ACHN (cell line): ENCODE measurements at places on chromosomes 3 and 15.

DNA sequence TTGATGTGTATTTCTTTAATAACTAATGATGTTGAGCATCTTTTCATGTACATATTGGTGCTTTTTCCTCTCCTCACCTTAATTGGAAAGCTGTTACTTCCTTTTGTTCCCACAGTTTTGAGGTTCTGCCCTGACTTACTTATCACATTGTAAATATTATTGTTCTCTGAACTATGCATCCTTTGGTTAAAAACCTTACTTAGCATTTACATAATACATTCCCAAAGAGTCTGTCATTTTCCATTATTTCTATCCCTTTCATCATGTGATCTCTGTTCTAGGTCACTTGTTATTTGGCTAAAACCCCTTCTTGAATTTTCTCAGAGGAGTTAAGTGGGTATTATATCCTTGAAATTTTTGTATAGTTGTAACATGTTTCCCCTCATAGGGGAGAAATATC lies 33.0 kb downstream of the SLC12A6 start:
- DNase-seq: no peak

- no peak for DNase-seq
These were observed 32.4 kb downstream of the SCN5A start for GRCh38 chr3:38617137-38617536.

GRCh38 chr3:124653071-124653796 lies 77.0 kb upstream of the UMPS start:
- no peak for DNase-seq

DNA sequence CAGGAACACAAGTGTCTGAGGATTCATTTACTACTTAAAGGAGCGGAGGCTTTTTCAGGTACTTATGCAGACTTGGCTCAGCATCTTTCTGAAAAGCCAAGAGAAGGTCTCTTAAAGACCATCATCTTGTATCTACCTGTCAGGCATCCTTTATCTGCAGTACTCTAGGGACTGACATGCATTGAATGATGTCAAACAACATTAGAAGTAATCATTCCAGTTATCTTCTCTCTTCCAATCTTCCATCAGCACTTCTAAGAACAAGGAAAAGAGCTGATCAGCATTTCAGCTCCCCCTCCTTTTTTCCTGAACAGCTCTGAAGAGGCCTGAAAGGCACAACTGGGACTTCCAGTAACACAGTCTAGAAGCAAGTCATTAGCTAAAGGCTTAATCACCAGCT lies 214.8 kb downstream of the KCNH8 start:
- no peak for DNase-seq

DNA sequence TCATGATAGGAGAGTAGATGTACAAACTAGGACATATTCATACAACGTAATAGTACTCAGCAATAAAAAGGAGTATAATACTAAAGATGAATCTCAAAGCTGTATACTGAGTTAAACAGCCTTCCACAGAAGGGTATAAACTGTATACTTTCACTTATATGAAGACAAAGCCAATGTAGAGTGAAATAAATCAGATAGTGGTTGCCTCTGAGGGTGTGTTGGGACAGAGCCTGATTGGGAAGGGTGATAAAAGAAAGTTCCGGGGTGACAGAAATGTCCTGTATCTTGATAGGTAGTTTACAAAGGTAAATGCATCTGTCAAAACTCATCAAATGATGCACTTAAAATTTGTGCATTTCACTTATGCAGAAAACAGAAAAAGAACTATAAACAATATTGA lies 122.5 kb downstream of the ADAM10 start:
- DNase-seq: no peak

- DNase-seq: no peak
These were observed 22.6 kb downstream of the USP50 start for GRCh38 chr15:50523851-50524251.

DNA sequence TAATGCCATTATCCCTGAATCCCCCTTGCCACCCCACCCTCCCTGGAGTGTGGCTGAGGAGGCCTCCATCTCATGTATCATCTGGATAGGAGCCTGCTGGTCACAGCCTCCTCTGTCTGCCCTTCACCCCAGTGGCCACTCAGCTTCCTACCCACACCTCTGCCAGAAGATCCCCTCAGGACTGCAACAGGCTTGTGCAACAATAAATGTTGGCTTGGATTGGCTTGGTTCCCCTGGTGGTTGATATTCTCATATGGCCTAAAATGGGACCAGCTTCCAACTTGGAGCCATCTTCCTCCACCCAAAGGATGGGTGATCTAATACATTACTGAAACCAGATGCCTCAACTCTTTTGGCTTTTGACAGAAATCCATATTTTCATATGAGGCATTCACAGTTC lies 34.9 kb downstream of the VIPR1 start:
- DNase-seq: no peak

DNA sequence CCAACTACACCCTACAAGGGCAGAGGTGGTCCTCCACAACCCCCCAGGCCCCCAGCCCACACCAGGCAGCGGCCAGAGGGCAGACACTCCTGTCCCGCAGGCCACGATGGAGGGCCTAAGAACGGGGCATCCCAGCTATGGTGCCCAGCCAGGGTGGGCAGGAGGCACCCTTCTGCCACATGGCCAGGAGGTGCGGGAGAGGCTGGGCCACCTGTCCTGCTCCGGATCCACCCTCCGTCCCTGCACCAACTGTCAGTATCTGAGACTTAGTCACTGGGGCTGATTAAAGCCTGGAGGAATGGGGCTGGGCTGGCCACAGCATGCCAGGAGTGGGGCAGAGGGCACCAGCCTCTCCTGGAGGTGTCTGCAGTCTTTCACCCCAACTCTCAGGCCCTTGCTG lies 37.9 kb downstream of the TNK2 start:
- peak; percentile 50 for DNase-seq

GRCh38 chr15:26518885-26519284 lies 254.0 kb downstream of the GABRB3 start:
- no peak for DNase-seq

- no peak for DNase-seq
These were observed 157.3 kb downstream of the LIPC start for GRCh38 chr15:58589047-58589446.

DNA sequence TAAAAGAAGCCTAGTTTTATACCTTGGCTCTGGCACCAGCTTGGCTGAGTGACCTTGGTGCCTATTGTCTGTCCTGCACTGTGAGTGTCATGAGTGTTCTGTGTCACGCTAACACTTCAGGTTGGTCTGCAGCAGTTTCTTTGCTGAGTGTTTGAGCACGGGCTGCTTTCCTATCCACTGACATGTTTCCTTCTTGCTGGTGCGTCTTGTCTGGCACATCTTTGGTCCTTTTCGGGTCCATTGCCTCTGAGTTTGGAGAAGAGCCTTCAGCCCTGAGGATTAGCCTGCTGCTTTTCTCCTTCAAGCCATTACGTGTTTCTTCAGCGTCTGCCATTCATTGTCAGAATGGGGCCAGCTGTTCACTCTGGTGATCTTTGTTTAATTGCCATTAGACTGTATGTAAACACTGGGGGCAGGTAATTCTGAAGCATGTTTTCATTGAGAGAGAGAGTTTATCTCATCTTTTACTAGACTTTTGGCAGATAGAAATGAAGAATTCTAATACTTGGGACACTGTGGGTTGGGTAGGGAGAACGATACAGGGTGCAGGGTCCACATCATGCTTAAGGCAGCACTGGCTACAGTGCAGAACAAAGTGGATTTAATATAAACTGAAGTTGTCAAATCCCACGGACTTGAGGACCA lies 55.5 kb downstream of the LRRC28 start:
- DNase-seq: no peak

DNA sequence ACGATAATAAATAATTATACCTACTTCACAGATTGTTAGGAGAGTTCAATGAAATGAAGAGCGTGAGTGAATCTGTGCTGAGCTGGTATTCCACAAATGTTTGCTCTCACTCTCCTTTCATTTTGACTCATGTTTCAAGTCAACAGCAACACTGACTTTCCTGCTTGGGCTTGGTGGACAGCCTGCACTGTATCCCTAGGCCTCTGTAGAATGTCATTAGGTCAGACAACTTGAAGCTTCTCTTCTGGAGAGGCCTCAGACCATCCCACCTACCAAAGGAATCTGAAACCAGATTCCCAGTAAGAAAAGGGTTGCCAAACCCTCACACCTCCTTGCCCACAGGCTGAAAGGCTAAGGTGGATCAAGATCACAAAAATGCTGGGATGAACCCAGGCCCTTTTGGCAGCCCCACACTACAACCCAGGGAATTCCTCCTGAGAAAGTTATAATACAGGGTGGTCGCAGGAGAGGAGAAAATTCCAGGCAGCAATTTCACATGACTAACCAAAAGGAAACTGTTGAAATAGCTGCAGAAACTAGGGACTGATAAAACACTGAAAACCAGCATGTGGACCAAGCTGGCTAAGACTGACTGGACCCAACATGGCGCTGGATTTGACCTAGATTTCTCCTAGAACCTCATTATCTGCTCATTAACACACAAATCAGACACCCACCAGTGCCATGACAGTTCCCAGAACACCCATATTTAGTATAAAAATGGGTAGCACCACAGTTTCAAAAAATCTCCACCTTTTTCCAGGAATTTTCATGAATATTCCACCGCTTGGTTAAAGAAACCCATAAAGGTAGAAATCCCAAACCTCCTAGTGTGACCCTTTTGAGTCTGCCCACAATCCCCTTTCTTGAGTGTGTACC lies 57.0 kb upstream of the ZNF148 start:
- DNase-seq: no peak

DNA sequence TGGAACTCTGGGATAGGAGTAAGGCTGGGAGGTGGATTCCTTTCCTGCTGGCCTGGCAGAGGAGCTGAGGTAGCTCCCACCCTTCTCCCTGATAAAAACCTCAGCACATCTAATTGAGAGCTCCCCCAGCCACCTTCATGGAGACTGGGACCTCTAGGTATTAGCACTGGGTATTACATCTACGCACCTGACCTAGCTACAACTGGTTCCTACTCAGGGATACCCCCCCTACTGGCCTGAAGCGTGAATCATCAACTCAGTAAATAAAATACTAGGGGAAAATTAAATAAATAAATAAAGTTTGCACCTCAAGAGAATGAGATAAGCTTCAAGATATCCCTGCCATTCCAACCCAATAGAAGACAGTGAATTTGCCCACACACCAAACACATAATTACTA lies 140.4 kb downstream of the NEK10 start:
- DNase-seq: peak; percentile 2

DNA sequence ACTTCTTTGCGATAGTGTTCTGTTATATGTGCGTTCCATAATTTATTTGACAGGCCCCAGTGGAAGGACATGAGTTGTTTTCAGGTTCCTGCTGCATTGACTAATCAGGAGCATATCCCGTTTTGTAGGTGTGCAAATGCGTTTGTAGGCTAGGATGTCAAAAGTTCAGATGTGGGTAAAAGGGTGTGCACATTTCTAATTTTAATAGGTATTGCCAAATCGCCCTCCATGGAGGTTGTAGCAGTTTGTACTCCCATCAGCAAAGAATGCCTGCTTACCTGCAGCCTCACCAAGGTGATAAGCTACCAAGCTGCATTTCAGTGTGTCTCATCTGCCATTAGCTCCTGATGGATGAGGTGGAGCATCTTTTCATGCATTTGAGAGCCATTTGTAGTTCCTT lies 36.3 kb downstream of the KLF13 start:
- no peak for DNase-seq

- no peak for DNase-seq
These were observed 195.4 kb upstream of the TPRG1 start for GRCh38 chr3:188976407-188976806.

DNA sequence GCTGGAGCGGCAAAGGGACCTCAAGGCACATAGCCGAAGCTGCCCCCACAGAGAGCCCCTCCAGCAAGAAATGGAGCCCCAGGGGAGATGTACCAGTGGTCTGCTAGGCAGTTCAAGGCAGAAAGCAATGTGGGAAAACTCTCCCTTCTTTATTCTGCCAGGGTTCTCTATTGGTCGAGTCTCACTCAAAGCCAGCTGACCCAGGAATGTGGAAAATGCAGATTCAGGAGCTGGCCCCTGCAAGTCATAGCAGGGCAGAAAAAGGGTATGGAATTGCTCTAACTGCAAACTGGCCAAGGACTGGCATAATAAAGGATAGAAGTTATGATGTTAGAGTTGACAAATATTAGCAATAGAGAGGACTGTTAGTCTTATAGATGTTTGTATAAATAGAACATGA lies 4.0 kb upstream of the TOPAZ1 start:
- no peak for DNase-seq

GRCh38 chr15:81346611-81347010 lies 22.7 kb upstream of the STARD5 start:
- DNase-seq: no peak

- DNase-seq: peak; percentile 29
These were observed 723 bp upstream of the DRD3 start for GRCh38 chr3:114179575-114179974.

GRCh38 chr3:16247282-16248061 lies 17.3 kb downstream of the DPH3 start:
- DNase-seq: peak; percentile 75

DNA sequence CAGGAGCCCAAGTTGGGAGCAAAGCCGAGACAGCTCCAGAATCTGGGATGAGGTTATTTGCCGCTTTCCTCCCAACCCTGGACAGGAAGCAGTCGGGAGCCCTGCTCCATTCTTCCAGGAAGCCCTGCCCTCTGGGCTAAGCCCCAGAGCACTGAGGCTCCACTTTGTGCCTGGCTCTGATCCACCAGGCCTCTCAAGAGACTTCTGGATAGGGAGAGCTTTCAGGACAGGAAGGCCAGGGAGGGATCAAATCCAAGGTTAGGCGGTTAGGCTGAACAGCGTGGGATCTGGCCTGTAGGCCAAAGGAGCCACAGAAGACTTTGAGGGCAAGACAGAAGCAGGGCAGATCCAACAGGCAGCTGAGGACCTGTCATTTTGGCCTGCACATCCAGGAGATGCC lies 835 bp downstream of the STOML1 start:
- DNase-seq: peak; percentile 55

- DNase-seq: no peak
These were observed 27.2 kb upstream of the CPB1 start for GRCh38 chr3:148800414-148800813.

DNA sequence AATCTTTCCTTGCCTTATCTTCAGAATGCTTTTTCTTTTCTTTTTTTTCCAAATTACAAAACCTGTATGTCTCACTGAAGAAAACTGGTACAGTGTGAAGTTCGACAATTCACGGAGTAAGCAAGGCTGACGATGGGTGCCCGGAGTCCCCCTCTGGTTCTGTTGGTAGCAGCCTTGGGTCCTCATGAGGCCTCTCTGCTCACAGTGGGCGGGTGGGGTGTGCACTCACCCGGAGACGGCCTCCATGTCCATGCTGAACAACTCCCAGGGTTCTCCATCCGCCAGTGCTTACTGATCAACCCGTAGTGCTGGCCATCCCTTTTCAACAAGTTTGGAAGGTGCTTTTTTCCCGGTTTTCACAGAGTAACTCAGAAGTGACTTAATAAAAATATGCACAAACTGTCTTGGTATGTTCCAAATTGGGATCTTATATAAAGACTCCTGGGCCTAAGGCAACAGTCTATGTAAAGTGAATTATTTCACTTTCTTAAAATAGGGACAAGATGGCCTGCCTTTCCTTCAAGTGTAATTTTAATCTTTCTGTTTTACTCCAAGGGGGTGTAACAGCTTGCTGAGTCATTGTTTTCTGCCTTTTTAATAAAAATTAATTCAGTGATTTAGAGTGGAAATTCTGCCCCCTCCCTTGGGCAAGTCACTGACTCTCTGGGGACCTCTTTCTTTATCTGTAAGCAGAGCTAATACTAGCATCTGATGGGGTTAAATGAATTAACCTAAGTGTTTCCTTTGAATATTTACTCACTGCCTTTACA lies 23.7 kb downstream of the LRRK1 start:
- DNase-seq: no peak

- no peak for DNase-seq
These were observed 193.7 kb upstream of the CFAP20DC start for GRCh38 chr3:59243476-59243875.
